ENCODE measurements at places on chromosomes 3 and 15. TPM values are rescaled to one million over a fixed set of nuclear protein-coding genes. Genes with fewer than 3 reads are reported as not detected.

DNA sequence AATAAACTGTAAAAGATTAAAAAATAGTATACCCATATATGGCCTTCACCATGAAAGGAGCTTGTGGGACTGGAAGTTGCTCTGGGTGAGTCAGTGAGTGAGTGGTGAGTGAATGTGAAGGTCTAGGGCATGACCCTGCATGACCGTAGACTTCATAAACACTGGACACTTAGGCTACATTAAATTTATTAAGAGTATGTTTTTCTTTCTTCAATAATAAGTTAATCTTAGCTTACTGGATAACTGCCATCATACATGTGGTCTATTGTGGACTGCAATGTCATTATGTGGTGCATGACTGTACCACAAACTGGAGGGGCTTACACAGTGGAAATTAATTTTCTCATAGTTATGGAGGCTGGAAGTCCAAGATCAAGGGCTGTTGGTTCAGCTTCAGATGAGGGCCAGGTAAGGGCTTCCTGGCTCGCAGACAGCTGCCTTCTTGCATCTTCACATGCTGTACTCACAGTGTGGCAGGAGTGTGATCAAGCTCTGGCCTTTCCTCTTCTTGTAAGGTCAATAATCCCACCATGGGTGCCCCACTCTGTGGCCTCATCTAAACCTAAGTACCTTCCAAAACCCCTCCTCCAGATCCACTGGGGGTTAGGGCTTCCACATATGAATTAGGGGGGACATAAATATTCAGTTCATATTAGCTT, 40.8 kb upstream of the PRR23E start:
- DNase-seq, result no peak

DNA sequence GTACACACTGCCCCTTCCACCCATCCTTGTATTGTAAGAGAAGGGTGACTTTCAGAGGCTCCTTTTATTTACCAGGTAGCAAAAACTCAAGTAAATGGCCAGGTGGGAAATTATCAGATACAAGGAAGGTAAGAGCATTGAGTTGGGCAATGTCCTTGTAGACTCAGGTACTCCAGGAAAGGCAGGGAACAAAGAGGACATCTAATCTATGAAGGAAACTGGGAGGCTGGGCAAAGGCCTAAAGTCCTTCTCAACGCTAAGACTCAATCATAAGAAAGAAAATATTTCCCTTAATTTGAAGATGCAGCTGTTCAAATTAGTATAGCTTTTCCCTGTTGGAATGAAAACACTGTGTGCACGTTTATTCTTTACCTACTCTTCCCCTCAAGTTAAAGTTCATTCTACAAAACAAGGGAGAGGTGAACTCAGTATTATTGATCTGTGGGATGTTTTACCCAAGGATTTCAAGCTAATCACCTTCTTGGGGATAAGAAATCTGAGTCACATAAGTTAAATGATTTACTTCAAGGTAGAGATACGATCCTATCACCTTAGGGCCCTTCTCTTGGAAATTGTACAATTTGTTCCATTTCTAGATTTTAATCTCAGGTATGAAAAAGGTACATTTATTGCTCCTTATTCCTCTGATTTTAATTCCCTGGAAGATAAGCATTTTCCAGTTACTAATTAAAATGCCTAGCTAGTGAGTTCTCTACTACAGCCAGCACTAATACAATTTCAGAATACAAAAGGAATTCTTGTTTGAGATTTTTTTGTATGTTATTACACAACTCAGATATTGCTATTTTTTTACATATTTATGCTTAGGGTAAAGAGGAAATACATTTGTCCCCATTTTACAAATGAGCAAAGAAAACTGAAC, 80.6 kb downstream of the PLD1 start:
- DNase-seq, result no peak

DNA sequence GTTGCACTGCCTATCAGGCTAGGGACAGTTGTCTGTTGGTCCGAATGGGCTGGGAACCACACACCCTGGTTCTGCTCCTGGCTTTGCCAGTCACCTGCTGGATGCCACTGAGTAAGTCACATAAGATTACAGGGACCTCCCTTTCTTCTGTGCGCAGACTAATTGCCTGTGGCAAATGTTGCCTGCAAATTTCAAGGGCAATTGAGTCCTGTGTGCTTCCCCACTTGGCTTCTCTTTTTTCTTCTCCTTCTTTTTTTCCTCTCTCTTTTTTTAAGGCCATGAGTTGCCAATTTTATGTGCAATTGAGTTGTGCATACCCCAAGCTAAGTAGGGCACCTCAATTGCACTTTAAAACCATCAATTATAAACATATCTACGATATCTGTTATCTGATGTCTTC, 963.4 kb downstream of the MCTP2 start:
- no peak for DNase-seq

- no peak for DNase-seq
Measured at GRCh38 chr3:193552923-193553322, 1.8 kb downstream of the ATP13A4 start.

NRROS gene
- 2.5 TPM for total RNA-seq

ZBBX gene
- total RNA-seq, result not detected
